C1 segment of cervical spinal cord (tissue), 14 donors: ENCODE measurements at places on chromosomes 1 and 21.

GRCh38 chr1:22088331-22088730 is 35.8 kb downstream of the CDC42 start:
- DNase-seq, result no peak

- no peak for DNase-seq
These were observed 2212.8 kb downstream of the MRPL39 start for GRCh38 chr21:23394458-23394857.

- DNase-seq, result no peak
These were observed 43.6 kb downstream of the C21orf91 start for GRCh38 chr21:17775431-17776126.

- DNase-seq, result peak; percentile 47
These were observed 135.7 kb upstream of the ZC3H12A start for GRCh38 chr1:37338658-37339057.
